Stimulated activated CD8-positive, alpha-beta memory T cell treated with anti-CD3 and anti-CD28 coated beads, Interleukin-4, amount 100 ng/mL, for 1 hour (primary cell): ENCODE measurements at places on chromosomes 11 and 22.

- no peak for DNase-seq
Measured at GRCh38 chr11:110003426-110003825, 89.8 kb upstream of the ZC3H12C start.

- DNase-seq = no peak
Measured at GRCh38 chr11:37988031-37988430, 1390.0 kb upstream of the RAG2 start.

DNA sequence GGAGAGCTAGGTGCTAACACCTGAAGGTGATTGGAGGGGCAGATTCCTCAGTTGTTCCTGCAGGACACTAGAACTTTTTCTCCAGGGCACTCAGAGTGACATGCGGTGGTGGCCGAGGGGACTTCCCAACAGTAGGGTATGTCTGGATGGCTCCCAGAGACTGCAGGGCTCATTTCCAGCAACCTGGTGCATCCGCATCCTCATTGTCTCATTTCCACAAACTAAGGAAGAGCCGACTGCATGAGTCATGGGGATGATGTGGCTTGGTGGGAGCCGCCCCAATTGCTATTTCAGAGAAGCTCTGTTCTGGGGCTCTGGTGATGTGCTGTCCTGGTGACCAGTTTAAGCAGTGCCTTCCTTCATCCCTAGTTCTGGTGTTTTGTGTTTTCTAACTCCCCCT is 2.8 kb upstream of the ROBO4 start:
- DNase-seq = no peak

DNA sequence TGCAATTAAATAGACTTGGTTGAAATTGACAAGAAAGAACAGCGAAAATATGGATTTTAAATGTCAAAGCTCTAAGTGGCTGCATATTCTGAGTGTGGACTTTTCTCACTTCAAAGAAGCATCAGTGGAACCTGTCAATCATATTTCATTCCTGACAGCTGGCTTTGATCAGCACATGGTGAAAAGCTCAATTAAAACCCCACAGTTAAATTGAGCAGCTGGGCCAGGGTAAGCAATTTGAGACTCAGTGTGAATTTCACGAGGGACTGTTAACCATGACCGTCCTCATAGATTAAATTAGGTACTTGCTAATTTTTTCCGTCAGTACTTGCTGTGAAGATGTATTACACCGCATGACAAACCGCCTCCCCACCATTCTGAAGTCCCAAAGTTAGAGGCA is 11.0 kb upstream of the OR10D3 start:
- no peak for DNase-seq

GRCh38 chr11:2910401-2910955 is 18.7 kb downstream of the PHLDA2 start:
- DNase-seq = no peak

- no peak for DNase-seq
Measured at GRCh38 chr11:105492010-105492409, 117.9 kb upstream of the GRIA4 start.
